Left lung (tissue), 14 donors: ENCODE measurements at places on chromosomes 2 and 18. TPM values are rescaled to one million over a fixed set of nuclear protein-coding genes. Genes with fewer than 3 reads are reported as not detected.
A peak's percentile ranks its signal among the peaks of the same experiment; 100 is the strongest.

The MTX2 gene
- 52.7 TPM for polyA plus RNA-seq

The NIF3L1 gene
- 33.9 TPM for polyA plus RNA-seq

The SLC16A14 gene
- polyA plus RNA-seq: 10.8 TPM

The ATP5F1A gene
- 488 TPM for polyA plus RNA-seq

DNA sequence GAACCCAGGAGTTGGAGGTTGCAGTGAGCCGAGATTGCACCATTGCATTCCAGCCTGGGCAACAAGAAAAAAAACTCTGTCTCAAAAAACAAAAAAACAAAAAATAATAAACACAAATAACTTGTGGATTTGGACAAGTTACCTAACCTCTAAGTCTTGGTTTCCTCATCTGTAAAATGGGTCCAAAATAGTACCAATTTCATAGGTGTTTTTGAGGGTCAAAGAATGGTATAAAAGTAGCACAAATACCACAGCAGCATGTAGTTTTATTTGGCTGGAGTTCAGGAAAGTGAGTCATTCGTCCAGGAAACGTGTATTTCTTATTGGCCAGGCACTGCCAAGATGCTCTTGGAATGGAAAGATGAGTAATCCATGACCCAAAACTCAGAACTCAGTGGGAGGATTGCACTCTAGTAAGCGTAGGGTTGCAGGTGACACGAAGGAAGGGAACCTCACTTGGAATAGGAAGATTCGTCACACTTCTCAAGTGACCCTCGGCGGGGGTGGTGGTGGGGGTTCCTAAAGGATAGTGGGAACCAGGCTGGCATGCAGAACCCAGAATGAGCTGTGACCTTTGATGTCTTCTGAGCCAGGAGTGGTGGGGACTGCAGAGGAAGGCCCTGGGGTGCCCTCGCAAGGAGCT, 24.4 kb downstream of the GRHL1 start:
- DNase-seq: no peak

GRCh38 chr18:72752220-72752619, 115.6 kb downstream of the NETO1 start:
- DNase-seq: no peak

DNA sequence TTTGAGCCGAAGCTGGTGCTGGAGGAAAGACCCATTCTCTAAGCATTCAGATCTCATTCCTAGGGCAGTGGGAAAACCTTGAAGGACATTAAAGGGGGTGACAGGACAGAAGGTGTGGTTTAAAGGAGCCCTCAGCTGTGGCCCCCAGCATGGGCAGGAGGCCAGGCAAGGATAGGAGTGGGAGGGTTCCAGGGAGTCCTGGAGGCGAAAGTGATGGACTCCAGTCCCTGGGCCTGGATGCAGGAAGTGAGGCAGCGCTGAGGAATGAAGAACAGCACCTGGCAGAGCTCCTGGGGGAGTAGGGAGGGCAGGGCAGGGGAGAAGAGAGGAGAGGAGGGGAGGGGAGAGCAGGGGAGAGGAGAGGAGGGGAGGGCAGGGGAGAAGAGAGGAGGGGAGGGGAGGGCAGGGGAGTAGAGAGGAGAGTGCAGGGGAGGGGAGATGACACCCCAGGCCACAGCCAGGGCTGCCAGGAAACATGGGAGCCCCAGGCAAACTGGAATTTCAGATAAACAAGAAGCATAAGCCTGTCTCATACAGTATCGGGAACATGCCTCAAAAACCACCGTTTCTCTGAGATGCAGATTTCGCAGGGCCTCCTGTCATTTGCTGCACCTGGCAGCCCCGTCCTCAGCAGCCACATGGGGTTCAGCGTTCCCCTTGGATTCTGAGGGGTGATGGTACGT, 5.7 kb downstream of the RAMP1 start:
- no peak for DNase-seq

DNA sequence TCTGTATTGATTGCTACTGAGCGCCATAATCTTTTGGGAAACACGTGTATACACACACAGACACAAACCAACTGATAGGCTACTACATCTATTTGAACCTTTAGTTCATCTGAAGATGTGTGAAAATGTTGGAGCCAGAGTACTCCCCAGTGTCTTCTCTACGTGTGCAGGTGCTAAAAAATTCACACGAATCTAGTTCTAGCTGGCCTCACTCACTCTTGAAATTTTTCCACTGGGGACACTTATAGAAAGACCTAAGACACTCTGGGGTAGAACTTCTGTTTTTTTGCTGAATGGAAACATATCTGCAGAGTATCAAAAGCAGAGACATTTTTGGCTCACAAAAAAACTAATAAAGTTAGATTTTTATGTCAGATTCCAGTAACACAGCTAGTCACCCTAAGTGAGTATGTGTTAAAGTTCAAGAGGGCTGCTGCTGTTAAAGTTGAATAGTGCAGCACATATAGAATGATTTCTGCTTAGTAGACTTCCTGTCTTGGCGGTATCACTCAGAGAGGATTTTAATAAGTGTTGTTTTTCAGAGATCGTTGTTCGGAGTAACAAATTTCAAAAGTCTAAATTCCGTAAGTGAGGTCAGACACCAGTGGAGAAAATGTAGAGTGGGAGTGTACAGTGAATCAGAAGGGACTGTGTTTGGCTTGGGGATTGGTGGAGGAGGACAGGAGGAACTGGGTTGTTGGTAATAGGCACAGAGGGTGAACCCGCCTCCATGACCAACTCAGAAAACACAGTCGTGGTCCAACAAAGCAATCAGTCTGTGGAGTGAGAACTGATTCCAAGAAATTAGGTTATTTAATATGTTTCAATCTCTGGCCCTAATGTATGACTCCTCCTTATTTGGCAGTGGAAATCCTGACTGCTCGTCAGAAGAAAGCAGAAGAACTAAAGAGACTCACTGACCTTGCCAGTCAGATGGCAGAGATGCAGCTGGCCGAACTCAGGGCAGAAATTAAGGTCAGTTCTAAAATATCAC, 43.1 kb downstream of the KCTD18 start:
- DNase-seq: peak; percentile 72

DNA sequence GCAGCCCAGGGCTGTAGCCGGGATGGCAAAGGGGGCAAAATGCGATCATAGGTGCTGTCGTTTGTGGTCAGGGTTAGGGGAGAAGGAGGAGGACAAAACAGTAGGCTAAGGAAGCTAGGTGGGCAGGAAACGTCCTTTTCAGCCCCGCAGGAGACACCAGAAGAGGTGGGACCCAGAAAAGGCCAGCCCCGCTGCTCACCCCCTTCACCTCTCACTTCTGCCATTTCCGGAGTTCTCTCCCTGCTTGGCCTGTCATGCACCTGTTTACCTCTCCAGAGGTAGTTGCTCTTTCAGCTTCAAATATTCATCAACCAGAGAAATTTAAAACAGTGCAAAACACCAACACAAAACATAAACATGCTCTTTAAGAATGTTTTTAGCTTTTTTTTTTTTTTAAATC, 849 bp downstream of the AQP4 start:
- DNase-seq: no peak

- DNase-seq: no peak
These were observed 31.8 kb downstream of the ATP9B start for GRCh38 chr18:79100944-79101343.

GRCh38 chr2:202337151-202337550, 39.0 kb upstream of the BMPR2 start:
- no peak for DNase-seq

- DNase-seq: no peak
These were observed 2.4 kb downstream of the ERBB4 start for GRCh38 chr2:212535996-212536816.

GRCh38 chr2:22822835-22823234, 562.1 kb upstream of the KLHL29 start:
- DNase-seq: no peak

DNA sequence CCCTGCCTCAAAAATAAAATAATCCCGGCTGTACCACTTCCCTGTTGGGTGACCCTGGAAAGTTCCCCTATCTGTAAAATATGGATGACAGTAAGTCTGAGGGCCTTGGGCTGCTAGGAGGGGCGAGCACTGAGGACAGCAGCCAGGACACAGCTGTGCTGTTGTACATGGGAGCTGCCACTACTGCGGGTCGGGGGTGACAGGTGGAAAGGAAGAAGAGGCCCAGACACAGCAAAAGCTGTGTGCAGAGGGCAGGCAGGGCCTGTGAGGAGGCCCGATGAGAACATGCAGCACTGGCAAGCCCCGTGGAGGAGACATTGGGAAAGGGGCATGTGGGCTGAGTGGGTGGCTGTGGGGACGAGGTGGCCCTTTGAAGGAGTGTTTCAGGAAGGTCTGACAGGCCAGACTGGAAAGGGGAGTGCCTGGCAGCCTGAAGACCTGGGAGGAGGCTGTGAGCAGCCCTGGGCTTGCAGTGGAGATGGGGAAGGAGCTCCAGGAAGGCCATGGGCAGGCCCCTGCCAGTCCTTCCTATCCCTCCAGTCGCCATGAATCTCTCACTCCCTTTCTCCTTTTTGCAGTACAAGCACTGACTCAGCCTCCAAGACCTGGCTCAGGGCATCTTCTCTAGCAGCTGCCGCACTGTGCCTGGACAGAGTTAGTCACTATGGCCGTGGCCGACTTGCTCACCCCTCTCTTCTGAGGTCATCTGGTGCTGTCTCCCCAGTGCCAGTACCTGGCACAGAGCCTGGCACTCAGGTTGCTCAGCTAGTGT, 28.9 kb upstream of the SEMA4C start:
- DNase-seq: no peak

GRCh38 chr2:85831735-85832134, 57.1 kb downstream of the ST3GAL5 start:
- no peak for DNase-seq

DNA sequence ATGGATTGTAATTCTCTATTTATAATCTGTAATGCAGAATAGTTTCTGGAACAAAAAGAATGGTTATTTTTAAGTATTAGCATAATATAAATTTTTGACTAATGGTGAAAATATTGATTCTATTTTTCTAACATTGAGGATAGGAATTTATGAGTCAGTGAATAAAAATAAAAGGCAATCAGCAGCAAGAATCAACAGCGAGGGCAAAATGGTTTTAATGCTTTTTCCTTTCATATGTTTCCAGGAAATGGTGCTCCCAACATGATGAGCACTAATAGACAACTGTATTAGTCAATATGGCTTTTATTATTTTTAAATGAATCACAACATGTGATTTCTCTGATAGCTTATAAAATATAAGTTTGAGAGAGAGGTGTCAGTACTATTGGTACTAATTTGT, 90.7 kb upstream of the TFPI start:
- DNase-seq: no peak

DNA sequence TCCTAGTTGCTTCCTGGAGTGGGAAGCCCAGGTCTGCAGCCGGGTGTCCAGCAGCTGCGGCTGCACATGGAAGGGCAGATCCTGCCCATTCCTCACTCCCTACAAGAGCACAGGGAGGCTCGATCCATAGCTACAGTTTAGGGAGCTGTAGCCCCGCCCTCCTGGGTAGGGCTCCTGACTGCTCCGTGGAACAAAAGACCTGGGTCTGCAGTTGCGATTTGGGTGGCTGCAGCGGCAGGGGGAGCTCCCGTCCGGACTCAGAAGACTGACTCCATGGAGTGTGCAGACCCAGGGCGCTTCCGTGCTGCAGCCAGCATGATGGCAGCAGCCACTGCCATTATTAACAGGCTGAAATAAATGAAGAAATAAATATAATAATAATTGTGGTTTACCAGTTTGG, 157.3 kb downstream of the CTNNA2 start:
- DNase-seq: peak; percentile 47
